Activated CD4-positive, alpha-beta T cell treated with anti-CD3 and anti-CD28 coated beads for 4 hours (primary cell): ENCODE measurements at places on chromosomes 4 and X.
A peak's percentile ranks its signal among the peaks of the same experiment; 100 is the strongest.

- no peak for DNase-seq
Observed at GRCh38 chrX:43741843-43742573, 85.9 kb downstream of the MAOA start.

DNA sequence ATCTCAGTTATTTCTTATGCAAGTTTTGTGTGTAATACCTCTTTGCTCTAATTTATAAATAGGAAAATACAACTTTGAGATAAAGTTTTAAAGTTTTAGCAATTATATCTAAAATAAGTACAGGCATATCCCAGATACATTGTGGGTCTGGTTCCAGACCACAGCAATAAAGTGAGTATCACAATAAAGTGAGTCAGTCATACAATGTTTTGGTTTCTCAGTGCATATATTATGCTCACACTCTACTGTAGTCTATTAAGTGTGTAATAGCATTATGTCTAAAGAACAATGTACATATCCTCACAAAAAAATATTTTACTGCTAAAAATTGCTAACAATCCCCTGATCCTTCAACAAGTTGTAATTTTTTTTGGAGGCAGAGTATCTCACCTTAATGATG lies 49.2 kb downstream of the ANAPC10 start:
- DNase-seq: no peak

DNA sequence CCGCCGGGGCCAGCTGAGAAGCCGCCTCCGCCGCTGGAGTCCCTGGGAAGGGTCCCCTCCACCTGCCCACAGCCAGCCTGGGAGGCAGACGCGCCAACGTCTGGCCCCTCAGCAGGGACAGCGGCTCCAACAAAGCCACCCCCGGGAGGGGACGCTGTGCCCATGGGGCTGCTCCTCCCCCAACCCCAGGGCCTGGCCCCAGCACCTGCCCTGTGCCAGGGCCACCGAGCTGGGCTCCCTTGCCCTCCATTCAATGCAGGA lies 6.1 kb upstream of the HMX1 start:
- no peak for DNase-seq

- DNase-seq: peak; percentile 64
Observed at GRCh38 chr4:140252742-140253555, 99.0 kb upstream of the MAML3 start.

DNA sequence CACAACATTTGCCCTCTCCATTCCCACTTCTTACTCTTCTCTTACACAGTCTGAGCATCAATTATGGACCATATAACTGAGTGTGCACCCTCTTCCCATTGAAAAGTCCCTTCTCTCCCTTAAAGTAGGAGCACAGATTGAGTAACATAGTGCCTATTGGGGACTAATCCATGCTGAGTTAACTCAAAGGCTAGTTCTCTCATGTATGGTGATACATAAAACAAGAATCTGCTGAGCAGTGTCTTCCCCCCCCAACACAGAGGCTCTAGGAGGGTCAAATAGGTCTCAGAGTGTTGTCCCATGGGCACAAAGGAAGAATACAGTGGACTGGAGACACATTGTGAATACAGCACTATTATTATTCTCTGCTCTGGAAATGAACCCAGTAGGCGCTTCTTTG lies 274.6 kb upstream of the BOD1L1 start:
- no peak for DNase-seq

DNA sequence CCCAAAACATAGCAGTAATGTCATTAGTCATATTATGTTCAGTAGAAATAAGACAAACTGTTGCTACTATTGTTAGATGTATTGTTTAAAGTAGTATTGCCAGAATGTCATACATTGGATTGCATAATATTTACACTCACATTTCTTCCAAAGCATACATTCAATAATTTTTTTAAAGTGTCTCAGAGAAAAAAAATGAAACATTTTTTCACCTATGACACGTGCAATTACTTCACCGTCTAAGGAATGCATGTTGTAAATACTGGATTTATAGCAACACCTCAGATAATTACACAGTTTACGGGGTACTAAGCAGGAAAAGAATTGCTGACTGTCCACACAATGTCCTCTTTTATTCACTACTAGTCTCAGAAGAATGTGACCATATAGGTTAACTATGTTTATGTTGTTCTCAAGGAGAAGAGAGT lies 162.1 kb downstream of the PCDH18 start:
- DNase-seq: no peak

DNA sequence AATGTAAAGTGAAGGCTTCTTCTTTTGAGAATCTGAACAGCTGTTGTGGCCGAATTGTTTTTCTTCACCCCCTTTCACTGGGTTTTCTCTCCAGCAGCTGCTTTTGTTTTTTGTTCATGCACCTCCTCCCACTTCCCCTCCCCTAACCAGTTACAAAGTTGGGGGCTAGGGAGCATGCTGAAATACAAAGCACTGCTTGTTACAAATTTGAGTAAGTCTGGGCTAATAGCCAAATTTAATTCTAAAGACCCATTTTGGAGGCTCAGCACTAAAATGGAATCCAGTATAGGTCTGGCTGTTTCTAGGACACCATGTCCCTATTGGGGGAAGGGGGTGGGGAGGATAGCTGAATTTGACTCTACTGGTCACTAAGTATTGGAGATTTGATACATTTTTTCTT lies 89.2 kb upstream of the GPM6B start:
- DNase-seq: no peak

GRCh38 chrX:107632346-107632745 lies 4.0 kb downstream of the PRPS1 start:
- no peak for DNase-seq

GRCh38 chr4:9962611-9963314 lies 58.5 kb downstream of the SLC2A9 start:
- DNase-seq: no peak

DNA sequence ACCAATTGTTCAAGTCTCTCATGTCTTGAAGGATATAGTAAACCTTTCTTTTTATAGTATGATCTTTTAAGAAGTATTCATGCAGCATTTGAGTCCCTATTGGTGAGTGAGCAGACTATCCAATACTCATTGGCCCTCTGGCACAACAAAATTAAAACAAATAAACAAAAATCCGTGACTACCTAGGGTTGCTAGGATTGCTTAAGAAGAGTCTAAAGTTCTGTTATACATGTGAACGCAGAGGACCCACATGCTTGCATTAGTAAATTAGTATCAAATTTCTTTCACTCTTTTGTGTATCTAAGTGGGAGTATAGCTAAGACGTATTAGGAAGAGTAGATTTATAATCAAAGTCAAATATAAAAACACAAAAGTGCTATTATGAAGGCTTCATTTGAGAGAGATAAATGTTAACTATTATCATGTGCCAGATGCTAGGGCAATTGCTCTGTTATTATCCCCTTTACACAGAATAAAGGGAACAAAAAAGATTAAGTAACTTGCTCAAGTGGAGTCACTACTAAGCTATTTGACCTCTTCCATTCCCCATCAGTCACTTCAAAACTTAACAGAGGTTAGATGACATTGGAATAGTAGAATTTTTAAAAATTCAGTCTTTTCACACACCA lies 29.2 kb upstream of the LARP1B start:
- DNase-seq: no peak

GRCh38 chrX:79081895-79082512 lies 62.5 kb upstream of the GPR174 start:
- DNase-seq: peak; percentile 52

DNA sequence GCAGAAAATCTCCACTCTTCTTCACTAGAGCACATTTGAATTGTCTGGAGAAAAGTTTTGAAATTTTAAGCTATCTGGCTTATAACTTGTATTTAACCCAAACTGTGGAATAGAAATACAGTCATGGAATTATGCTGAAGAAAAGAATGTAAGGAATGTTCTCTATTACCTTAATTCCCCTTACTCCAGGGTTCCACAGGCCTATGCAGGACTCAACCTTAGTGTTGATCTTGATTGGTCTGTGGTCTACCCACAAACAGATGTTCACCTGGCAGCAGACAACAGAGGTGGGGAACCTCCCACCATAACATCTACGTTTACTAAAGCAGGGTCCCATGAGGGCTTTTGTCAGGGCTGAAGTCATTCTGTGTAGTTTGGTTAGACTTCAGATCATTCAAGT lies 189.3 kb upstream of the GPRIN3 start:
- DNase-seq: no peak

GRCh38 chr4:113945906-113946305 lies 33.5 kb downstream of the ARSJ start:
- DNase-seq: no peak

DNA sequence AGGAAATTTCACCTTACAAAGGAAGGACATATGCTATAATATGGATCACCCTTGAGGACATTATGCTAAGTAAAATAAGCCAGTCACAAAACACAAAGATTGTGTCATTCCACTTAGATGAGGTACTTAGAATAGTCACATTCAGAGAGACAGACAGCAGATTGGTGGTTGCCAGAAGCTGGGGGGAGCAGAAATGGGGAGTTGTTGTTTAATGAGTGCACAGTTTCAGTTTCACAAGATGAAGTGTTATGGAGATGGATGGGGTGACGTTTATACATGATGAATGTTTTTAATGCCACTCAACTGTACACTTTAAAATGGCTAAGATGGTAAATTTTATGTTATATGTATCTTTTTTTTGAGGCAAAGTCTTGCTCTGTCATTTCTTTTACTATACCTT lies 14.8 kb upstream of the SPON2 start:
- DNase-seq: peak; percentile 6

GRCh38 chrX:104330966-104331365 lies 76.2 kb upstream of the ESX1 start:
- no peak for DNase-seq

DNA sequence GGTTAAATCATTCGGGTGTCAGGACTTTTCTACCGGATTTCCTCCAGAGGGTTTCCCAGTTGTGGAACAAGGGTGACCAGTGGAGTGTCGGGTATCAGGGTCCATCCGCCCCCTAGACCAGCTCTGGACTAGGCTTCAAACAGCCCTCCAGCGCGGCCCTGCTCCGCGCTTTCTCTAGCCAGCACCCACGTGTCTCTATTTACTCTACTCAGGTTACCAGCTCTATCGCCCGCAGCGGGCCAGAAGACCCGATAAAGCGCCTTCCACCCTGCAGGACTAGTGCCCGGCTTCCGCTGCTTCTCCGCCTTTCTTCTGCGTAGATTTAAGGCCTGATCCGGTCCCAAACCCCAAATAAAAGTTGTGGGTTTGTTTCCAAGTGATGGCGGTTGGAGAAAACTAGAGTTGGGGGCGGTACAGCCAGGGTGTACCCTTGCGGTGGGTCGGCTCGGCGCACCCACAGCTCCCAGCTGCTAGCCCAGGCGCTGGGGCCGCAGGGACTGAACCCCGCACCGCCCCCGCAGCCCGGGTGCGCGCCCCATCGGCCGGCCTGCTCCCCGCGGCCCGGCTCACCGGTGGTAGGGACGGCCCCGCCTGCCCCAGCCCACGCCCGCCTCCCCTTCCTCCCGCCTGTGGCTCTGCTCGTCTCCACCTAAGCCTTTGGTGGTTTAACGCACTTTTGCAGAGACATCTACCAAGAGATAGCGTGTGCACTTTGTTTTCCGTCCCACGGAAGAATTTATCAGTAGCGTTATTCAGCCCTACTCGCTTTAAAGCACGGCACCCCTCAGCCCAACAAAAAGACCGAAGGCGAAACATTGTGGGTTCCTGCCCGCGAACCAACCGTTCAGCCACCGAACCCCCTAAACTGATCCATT lies 2.1 kb downstream of the LEF1 start:
- peak; percentile 64 for DNase-seq

- DNase-seq: no peak
Observed at GRCh38 chr4:87500092-87500462, 29.1 kb downstream of the SPARCL1 start.

- DNase-seq: no peak
Observed at GRCh38 chr4:53365121-53365485, 758 bp downstream of the SCFD2 start.

DNA sequence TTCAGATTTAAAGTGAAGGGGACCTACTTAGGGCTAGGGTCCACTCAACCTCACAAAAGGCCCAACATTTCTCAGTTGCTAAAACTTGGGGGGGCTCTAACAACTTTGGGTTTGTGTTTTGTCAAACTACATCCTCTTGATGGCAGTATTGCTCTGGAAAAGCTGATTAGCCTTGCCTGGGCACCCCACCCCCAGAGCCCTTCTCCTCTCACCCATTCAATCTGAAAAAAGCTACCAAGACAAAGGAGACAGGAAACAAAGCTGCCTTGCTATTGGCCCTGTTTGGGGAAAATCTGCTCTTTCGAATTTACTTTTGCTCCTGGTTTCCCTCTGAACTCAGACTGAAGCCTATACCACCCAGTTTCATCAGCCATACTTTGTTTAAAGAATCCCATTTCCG lies 195.2 kb upstream of the STK26 start:
- DNase-seq: peak; percentile 7

- no peak for DNase-seq
Observed at GRCh38 chr4:8904041-8904501, 32.4 kb upstream of the HMX1 start.

- no peak for DNase-seq
Observed at GRCh38 chrX:32293962-32294700, 917.2 kb downstream of the DMD start.

DNA sequence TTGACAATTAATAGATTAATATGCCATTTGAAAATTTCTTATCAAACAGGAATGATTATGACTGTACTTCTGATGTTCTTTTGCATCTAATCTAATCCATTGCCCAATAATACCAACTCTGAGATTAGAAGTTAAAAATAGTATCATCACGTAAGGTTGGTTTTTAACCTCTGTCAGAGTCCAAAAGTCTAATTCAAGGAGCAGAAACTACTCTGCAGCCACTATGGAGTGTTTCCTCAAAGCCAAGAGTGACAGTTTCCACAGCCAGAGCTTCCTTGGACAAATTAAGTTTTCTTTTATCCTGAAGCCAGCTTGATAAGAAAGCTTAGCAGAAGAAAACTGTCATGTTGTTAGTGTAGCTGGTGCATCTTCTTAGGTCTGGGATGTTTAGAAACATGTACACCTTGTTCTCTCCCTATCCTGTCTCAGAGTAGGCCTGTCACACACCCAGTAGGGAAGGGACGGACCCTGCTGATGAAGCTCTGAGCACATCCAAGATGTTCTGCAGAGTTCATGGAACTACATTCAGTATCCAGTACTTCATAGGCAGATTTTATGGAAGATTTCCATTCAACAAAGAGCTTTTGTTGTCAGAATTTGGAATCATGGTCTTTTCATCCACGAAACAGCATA lies 20.4 kb upstream of the PI4K2B start:
- DNase-seq: no peak

DNA sequence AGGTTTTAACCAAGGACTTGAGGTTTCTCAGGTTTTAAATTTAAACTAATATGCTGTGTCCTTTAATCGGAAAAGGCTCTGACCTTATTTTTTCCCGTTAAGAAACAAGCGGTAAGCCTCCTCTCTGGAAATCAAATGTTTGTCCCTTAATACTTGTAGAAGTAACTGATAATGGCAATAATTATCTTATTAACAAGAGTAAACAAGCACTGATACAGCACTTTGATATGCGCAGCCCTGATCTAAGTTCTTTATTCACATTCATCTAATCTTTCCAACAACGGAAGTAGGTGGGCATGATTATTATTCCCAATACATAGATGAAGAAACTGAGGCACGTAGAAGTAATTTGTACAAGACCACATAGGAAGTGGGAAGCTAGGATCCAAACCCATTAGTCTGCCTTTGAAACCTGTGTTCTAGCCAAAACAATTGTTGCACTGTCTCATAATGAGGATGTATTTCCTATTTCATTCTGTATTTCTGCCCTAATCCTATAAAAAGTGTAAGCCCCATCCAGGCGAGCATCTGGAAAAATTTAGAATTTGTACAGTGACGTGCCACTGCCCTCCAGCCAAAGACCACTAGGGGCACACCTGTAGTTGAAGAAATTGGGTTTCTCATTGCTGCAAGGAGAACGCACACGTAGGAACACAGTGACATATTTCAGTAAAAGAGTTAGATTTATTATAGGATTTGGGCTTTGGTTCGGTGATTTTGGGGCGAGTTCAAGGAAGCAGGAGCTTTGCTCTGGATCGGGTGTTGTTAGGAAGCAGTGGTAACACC lies 606 bp downstream of the CXorf58 start:
- no peak for DNase-seq

- DNase-seq: no peak
Observed at GRCh38 chr4:8582436-8582835, 2.2 kb downstream of the GPR78 start.
